ENCODE measurements at places on chromosomes 4 and X. TPM values are rescaled to one million over a fixed set of nuclear protein-coding genes. Genes with fewer than 3 reads are reported as not detected.

Gene TMEM31
- total RNA-seq: not detected

- DNase-seq: no peak
- H3K27ac ChIP-seq: no peak overlapping the region
- no peaks in the 10 kb centered on the region for H3K36me3 ChIP-seq
- H3K4me3 ChIP-seq: no peak overlapping the region
- no peaks in the 10 kb centered on the region for H3K27me3 ChIP-seq
- no peaks in the 10 kb centered on the region for H3K4me1 ChIP-seq
These were observed 222.6 kb downstream of the NDST4 start for GRCh38 chr4:114890773-114891172.

GRCh38 chr4:187289371-187289770 is 565.7 kb upstream of the FAT1 start:
- no peak overlapping the region for H3K4me3 ChIP-seq
- no peaks in the 10 kb centered on the region for H3K4me1 ChIP-seq
- H3K27ac ChIP-seq: no peak overlapping the region
- DNase-seq: no peak
- H3K36me3 ChIP-seq: no peaks in the 10 kb centered on the region
- H3K27me3 ChIP-seq: no peaks in the 10 kb centered on the region

GRCh38 chr4:16890651-16891050 is 7.8 kb downstream of the LDB2 start:
- no peak overlapping the region for H3K27ac ChIP-seq
- no peak for DNase-seq
- no peaks in the 10 kb centered on the region for H3K36me3 ChIP-seq
- H3K4me1 ChIP-seq: peaks cover 35% of the 10 kb centered on the region
- H3K4me3 ChIP-seq: no peak overlapping the region

- no peaks in the 10 kb centered on the region for H3K4me1 ChIP-seq
- H3K27ac ChIP-seq: no peak overlapping the region
- no peaks in the 10 kb centered on the region for H3K27me3 ChIP-seq
- no peak for DNase-seq
- no peak overlapping the region for H3K4me3 ChIP-seq
- no peaks in the 10 kb centered on the region for H3K36me3 ChIP-seq
These were observed 263.2 kb downstream of the TECRL start for GRCh38 chr4:64146030-64146429.

DNA sequence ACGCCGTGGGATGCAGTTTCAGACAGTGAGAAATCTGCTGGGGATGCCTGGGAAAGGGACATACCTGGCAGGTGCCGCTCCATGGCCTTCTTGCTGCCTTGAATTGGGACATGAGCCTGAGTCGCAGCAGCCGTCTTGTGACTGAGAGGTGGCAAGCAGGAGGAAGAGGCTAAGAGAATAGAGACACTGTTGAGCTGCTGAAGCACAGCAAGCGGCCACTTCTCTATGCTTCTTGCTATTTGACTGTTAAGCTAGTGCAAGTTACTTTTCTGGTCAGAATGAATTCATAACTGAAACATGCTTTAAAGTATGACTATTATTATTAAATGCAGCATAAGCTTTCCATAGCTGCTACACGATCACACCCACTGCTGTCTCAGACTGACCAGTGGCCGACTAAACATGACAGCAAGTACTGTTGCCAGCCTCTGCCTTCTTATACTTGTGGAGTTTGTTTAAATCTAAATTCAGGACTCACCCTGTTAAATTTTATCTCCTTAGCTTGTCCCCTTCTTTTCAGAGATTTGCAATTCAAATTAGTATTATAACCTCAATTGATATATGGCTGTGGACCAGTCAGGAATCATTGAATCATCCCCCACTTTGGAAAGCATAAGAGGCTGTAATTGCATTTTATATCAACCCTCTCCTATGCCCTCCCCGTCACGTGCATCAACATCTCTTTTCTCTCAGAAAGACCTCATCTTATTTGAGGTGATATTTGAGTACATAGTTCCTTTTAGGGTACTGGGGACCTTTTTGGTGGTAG is 24.8 kb upstream of the ACSL1 start:
- H3K27me3 ChIP-seq: no peaks in the 10 kb centered on the region
- peaks cover 2% of the 10 kb centered on the region for H3K36me3 ChIP-seq
- H3K4me3 ChIP-seq: peak overlapping the region; percentile 40
- H3K27ac ChIP-seq: no peak overlapping the region
- no peak for DNase-seq

Gene NUDT10
- total RNA-seq: 0.20 TPM

GRCh38 chr4:26032630-26033317 is 118.8 kb downstream of the SMIM20 start:
- H3K4me3 ChIP-seq: no peak overlapping the region
- peaks cover 40% of the 10 kb centered on the region for H3K4me1 ChIP-seq
- no peak for DNase-seq
- H3K27ac ChIP-seq: peak overlapping the region; percentile 27

Gene PCSK1N
- total RNA-seq: 0.36 TPM

- H3K27me3 ChIP-seq: no peaks in the 10 kb centered on the region
- no peak for DNase-seq
- no peaks in the 10 kb centered on the region for H3K4me1 ChIP-seq
- no peak overlapping the region for H3K4me3 ChIP-seq
- no peak overlapping the region for H3K27ac ChIP-seq
These were observed 20.5 kb downstream of the TRMT44 start for GRCh38 chr4:8461086-8461485.

Data from activated T-helper 1 cell treated with anti-CD3 and anti-CD28 coated beads, Interleukin-12 subunit alpha, Interleukin-12 subunit beta, Interleukin-2, Interleukin-4 antibody, amounts not matched to agents 30 ng/mL and 10 ng/mL and 1 ng/mL, durations not matched to agents 14 hours and 24 hours and 36 hours (primary cell).